ENCODE measurements at places on chromosomes 3 and 15.
A peak's percentile ranks its signal among the peaks of the same experiment; 100 is the strongest.

DNA sequence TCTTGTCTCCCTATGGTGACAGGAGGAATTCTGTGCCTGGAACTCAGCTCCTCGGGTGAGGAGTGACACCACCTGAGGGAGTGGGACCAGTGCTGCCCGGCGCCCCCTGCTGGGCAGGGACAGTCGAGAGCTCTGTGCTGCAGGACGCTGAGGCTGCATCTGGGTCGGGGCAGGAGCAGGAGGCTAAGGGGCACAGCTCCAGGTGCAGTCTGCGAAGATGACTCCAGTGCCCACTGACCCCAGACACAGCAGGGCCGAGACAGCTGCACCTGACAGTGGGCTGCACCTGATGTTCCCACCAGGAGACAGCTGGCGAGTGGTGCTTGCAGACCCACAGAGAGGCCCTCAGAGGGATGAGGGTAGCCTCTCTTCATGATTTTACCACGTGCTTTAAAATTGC, 152.9 kb downstream of the ATP10A start:
- DNase-seq = no peak

GRCh38 chr3:78281381-78281780, 1241.5 kb downstream of the ROBO2 start:
- no peak for DNase-seq

DNA sequence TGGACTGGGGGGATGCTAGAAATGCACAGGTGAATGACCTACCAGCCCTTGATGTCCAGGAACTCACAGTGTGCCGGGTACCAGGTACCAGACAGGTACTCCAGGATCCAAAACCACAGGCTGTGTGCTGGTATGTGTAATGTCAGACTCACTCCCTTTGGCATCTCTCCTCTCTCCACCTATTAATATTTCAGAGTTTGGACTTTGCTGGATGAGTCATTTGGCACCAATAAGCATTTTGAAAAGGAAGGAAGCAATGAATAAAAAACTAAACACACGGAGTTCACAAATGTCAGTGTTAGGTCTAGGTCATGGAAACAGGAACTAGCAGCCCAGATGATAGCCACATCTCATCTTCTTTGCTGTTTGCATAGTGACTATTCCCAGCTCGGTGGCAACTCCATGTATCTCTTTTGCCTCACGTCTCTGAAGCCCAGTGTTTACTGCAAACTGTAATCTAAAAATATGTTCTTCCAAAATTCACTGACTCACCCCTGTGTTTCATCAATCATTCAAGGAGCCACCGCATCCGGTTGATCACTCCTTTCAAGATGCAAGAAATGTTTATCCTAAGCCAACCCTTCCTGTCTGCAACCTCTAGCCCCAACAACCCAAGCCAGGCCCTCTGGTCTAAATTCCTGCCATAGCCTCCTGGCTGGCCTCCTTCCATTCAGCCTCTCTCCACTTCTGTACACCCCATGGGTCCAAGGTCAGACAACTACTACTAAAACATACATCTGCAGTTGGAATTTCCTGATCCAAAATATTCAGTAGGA, 8.4 kb downstream of the ITGB5 start:
- DNase-seq = peak; percentile 85

GRCh38 chr3:177448987-177449359, 251.7 kb upstream of the TBL1XR1 start:
- no peak for DNase-seq

GRCh38 chr15:74252291-74252690, 16.2 kb downstream of the CCDC33 start:
- no peak for DNase-seq
